ENCODE measurements at places on chromosomes 12 and 14.
A peak's percentile ranks its signal among the peaks of the same experiment; 100 is the strongest.

- no peak for DNase-seq
Observed at GRCh38 chr12:122884860-122885259, 11.1 kb downstream of the VPS37B start.

GRCh38 chr14:97916100-97916499, 1118.9 kb downstream of the VRK1 start:
- no peak for DNase-seq

DNA sequence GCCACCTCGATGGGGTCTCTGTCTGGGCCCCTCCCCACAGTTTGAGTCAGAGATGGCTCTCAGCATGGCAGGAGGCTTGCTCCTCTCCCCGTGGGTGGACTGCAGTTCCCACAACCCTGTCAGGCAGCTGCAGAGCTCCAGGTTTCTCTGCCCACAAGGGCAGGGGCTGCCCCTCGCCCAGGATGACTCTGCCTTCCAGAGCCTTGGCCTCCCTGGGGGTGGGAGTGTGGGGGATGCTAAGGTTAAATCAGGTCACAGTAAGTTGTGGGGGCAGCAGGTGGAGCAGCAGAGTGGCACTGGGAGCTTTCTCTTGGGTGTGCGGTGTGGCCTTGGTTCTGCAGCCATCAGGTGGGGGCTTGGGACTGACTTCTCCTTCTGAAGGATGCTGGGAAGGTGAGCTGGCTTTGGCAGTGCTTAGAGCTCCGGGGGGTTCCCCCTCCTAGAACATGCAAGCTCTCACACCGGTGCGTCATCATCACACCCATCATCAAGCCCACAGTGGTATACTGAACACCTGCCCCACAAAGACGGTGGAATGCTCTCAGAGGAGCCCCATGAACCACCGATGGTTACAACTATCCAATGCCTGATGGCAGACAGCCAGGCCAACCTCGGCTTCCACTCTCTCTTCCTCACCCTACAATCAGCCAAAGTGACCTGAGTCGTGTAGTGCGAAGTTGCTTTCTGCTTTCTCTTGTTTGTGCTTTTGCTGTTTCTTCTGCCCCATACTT, 39.7 kb downstream of the ERH start:
- no peak for DNase-seq

DNA sequence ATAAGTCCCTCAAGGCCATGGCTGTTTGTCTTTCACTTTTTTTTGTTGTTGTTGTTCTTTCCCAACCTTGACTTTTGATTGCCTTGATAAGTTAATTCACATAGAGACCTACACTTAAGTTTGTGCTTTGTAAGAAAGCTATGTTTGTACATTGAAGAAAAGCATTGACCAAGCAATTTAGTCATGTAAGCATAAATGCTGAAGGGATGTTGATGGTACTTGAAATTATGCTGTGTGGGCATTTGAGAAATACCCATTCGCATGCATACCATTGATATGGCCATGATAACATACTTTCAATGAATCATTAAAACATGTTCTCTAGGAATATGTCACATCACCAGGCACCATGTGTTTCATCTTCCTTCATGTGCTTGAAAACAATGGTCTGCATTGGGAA, 803.7 kb upstream of the TMEM132C start:
- no peak for DNase-seq

DNA sequence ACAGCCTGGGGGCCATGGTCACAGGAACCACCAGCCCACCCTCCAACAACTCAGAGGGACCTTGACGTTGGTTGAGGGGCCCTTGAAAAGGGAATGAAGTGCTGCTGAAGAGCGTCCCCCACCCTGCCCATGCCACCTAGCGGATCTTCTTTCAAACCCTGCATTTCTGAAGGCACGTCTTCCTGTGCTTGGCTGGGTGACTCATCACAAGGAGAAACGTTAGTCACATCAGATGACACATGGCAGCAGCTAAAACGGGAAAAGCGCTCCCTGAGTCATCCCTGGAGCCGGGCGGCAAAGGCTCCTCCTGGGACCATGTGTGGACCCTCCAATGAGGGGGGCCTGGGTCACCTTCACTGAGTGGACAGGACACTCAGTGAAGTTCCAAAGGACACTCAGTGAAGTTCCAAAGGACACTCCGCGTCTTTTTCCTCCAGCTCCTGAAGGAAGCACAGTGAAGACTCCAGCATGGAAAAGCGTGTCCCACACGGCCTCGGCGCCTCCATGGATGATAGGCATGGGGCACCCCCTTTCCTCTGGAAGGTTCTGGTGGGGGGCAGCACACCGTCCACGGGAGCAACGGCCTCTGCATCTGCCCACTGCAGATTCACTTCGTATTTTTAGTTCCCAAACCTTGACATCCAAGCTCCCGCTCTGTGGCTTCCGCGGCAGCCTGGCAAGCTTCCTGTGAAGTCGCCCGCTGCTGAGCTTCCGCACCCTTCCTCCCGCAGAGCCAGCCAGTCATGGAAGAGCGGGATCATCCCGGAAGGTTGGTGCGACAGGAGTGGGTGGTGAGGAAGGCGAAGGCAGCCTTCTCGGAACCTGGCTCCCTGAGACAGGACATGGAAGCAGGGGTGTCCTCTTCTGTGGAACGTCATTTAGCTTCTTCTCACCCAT, 383.4 kb downstream of the VRK1 start:
- DNase-seq, result peak; percentile 28

DNA sequence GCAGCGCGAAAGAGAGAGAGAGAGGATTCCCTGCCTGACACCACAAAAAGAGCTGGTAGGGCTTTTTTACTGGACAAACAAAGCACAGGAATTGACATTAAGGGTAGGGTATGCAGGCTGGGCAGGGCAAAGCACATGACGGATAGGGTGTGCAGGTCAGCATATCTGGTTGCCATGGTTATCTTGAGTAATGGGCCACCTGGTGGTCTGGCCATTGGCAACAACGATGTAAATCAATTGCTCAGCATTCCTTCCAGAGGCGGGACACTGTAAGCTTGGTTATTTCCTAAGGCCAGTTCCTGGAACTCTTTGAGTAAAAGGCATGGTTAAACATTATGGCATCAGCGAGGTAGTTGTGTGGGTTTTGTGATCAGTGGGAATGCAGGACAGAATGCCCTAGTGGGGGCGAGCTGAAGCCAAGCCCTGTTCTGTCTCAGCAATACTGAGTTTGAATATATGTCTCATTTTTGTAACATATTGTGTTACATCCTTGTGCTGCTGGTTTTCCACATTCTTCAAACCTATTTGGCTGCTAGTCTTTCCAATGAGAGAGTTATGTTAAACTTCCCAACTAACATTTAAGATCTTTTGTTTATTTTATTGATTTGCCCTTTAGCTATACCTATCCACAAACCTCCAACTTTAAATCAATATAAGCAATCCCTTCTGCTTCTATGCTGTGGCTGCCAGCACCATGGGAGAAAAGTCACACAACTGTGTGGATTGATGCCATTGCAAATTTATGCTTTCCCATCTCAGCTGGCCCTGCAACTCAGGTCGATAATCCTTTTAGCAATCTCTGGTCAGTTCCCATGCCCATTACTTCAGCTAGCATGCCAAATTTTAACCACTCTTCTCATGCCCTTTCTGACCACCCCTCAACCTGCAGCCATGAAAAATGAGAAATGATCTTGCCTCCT, 396.7 kb upstream of the PDE3A start:
- DNase-seq, result no peak

GRCh38 chr12:126899926-126900792, 1366.8 kb upstream of the TMEM132C start:
- DNase-seq, result no peak

GRCh38 chr12:126040307-126040706, 975.1 kb downstream of the AACS start:
- no peak for DNase-seq

DNA sequence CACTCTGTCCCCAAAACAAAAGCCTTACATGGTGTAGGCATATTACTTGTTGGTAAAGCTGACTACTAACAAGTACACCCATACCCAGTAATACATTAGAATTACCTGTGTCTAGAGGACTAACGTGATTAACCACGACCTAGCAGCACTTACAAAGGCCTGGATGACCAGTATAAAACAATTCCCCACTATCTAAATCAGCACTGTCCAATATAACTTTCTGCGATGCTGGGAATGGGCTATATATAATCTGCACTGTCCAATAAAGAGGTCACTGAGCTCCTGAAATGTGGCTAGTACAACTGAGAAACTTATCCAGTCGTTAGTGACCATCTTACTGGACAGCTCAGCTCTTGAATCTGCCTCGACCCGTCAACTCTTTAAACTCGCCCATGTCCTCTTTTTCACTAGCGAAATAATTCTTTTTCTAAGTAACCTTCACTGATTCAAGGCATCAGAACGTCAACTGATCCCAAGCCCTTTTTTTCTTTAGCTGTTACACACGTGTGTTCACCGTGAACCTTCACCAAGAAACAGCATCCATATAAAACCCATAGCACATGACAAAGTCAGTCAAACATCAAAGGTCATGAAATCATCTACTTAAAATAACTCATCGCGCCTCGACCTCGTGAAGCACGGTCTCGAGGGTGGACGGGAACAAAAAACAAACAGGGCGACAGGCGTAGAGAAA, 905 bp upstream of the CIPC start:
- DNase-seq, result no peak

DNA sequence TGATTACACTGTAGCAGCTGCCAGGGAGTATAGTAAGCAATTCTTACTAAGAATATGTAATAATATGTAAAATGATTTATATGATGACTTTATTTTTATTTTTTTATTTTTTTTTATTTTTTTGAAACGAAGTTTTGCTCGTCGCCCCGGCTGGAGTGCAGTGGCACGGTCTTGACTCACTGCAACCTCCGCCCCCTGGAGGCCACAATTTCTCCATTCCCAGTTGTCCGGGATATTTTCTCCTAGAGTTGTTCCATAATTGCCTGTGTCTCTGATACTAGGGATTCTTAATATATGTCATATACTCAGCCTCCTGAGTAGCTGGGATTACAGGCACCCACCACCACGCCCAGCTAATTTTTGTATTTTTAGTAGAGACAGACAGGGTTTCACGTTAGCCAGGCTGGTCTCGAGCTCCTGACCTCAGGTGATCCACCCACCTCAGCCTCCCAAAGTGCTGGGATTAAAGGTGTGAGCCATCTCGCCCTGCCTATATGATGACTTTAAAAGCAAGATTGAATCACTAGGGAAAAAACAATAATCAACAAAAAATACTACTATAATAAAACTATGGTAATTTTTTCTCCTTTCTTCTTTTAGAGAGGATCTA, 12.2 kb upstream of the ITPR2 start:
- peak; percentile 36 for DNase-seq

- no peak for DNase-seq
Observed at GRCh38 chr14:103496776-103497175, 25.9 kb downstream of the CKB start.

- peak; percentile 92 for DNase-seq
Observed at GRCh38 chr12:54017878-54018467, 9.2 kb downstream of the HOXC8 start.

- no peak for DNase-seq
Observed at GRCh38 chr14:31208546-31209424, 1.2 kb upstream of the HECTD1 start.

- no peak for DNase-seq
Observed at GRCh38 chr12:113880988-113881962, 84.8 kb downstream of the RBM19 start.

Data from stromal cell of bone marrow (primary cell).